ENCODE measurements at places on chromosomes 11 and 22.
A peak's percentile ranks its signal among the peaks of the same experiment; 100 is the strongest.

GRCh38 chr11:121886005-121886734, 229.8 kb downstream of the BLID start:
- DNase-seq = peak; percentile 44

- DNase-seq = peak; percentile 64
Measured at GRCh38 chr11:16117989-16118756, 238.2 kb downstream of the SOX6 start.

DNA sequence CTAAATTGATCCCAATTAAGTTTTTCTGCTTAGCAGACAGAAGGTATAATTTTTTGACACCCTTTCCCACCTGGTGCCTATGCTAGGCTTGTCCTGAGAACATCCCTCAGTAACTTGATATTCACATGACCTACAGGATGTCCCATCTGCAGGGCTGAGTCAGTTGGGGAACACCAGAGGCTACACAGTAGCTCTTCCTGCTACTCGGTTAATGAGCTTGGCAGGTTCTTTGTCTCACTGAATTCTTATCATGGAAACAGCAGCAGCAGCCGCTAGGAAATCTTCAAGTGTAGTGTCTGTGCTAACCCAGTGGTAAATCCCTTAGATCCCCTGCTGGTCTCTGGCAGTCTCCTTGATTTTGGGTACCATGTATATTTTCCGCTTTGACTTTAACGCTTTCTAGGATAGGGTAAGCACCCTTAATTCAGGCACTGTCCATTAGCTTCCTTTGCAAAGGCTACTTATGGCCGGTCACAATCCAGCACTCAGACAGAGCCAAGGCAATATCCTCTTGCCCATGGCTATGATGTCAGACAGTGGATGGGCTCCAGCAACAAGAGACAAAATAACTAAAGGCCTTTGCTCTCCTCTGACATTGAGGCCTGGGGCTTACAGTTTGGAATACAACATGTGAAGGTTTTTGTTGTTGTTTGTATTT, 8.5 kb downstream of the MRPL16 start:
- no peak for DNase-seq

DNA sequence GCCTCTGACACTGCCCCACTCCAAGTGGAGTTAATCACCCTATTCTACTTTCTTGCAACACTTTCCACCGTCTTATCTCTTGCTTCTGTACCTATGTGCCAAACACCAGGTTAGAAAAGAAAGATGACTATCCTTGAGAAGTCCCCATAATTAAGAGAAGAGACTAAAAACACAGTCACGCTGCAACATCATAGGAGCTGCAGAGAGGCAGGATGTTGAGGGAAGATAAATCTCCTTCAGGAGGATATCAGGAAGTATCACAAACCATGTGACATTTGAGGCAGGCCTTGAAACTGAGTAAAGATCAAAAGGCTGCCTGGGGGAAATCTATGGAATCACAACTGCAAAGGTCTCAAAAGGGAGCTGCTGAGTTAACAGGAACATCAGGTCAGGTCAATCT, 24.8 kb downstream of the GAB2 start:
- DNase-seq = no peak

DNA sequence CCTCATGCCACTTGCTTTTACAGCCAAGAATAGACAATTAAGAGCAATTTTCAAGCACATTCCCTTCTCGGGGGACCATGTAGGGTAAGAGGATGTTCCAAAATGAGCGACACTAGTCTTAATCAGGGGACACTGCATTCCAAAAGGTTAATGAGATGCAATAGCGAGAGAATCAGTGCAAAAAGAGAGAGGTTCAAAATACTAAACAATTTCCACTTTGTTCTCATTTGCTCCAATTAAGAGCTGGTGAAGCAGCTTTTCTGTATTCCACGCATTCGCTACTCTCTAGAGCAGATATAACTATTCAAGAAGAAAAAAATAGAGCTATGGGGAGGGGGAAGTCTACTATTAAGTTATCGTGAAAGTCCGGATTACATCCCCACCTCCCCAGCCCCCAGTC, 811 bp downstream of the LRRC4C start:
- DNase-seq = no peak

- DNase-seq = no peak
Measured at GRCh38 chr11:119729951-119730613, 1.1 kb upstream of the NECTIN1 start.

DNA sequence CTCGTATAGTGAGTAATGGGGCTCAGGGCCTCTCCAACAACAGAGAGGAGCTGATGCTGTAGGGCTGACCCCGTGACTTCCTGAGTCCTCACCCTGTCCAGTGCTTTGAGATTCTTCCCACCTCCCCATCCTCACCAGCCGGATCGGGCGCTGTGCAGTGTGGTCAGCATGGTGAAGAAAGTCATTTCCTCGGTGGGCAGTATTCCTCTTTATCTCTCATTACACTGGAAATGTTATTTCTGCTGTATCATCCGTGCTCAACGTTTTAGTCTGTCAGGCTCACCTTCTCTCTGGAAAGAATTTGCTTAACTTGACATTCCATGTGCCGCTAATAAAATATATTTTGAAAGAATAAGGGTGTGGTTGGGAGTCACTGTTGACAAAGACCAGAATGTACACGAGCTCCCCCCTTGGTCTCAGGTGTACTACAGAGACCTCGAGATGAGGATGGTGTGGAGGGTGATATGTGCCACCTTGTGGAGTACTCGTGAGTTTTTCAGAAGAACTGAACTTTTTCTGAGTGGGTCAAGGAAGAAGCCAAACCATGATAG, 25.7 kb upstream of the SCGB1A1 start:
- DNase-seq = no peak

DNA sequence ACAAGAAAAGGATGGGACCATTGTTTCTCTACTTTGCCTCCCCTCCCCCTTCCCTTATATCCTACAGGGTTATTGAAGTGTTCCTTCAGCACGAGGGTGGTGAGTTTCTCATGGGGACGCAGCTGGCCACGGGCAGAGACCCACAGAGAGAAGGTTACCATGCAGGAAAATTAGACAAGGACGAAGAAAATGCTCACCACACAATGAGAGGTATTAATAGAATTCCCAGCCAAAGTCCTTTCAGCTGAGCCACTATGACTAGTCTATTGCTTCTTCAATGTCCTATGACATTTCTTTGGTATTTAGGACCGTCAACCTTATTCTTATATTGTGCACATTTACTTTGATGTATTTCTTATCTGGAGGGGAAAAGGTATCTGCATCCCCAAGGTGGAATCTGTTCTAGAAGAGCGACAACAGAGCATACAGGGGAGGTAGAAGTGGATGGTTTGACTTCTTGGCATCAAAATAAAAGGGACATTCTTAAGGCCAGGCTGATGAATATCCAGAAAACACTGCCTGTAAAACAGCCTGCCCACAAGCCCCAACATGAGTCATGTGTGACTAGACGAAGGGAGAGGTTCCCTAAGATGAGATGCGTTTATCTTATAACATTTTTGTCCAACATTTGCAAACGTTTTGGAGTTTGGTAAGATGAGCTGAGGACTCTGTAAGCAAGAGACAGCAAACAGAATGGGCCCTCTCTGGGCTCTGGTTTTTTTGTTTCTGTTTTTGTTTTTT, 209.8 kb upstream of the NARS2 start:
- DNase-seq = no peak

- DNase-seq = peak; percentile 56
Measured at GRCh38 chr11:83292709-83293456, 6.7 kb upstream of the CCDC90B start.

DNA sequence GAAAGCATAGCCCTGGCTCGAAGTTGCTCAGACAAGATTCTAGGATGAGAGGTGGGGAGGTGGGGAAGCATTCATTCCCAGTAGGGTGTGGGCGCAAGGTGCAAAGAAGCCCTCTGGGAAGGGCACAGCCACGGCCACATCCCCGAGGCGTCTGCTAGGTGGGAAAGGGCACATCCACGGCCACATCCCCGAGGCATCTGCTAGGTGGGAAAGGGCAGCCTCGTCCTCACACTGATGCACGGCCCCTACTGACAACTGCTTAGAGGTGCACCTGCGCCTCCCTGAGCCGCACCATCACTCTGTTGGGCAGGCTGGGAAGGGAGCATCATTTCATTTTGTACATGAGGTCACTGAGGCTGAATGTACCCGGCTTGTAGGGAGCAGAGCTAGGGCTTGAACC, 94.6 kb upstream of the PITPNB start:
- DNase-seq = no peak

- peak; percentile 1 for DNase-seq
Measured at GRCh38 chr22:45441138-45441537, 27.6 kb downstream of the RIBC2 start.

DNA sequence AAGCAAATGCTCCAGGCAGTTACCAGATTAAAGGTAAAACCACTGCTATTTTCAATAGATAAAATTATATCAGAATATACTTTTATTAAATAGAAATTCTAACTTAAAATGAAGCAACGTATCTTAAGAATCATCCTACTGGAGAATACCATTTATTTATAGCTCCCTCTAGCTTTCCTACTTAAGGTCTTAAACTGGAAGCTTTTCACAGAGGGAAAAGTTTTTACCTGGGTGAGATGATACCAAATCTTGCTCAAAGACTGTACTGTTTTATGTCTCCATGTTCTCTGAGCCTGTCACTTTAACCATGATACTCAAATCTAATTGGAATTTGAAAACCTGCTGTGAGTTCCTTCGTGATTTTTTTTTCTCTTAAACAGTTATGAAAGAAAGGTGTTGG, 291.8 kb downstream of the AASDHPPT start:
- no peak for DNase-seq

DNA sequence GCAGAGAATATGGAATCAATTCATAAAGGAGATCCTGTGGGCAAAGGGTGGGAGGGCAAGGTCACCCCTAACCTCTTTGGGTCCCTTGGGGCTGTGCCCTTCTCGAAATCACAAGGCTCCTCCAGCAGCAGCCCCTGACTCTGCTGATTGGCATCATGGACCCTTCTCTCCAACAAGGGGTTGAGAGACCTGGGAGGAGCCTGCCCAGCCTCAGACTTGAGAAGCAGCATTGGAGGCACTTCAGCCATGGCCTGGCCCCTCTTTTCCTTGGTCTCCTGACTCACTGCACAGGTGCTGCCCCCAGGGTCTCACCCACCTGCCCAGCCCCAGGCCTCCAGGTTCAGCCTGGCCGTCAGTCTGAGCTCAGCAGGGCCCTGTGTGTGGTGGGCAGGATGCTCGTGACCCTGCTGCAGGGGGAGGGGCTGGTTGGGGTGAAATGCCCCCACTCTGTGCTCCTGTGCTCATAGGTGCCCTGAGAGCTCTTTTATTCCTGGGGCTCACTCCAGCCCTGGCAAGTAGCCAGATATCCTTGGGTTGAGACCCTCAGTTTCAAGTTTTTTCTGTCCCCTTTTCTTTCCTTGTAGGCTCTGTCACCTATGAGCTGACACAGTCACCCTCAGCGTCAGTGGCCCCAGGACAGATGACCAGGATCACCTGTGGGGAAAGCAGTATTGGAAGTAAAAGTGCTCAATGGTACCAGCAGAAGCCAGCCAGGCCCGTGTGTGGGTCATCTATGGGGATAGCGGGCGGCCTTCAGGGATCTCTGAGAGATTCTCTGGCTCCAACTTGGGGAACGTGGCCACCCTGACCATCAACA, 110.8 kb downstream of the GGTLC2 start:
- DNase-seq = no peak

- DNase-seq = peak; percentile 68
Measured at GRCh38 chr11:62602141-62603071, 741 bp upstream of the MTA2 start.

- no peak for DNase-seq
Measured at GRCh38 chr11:43504316-43504950, 145.7 kb downstream of the TTC17 start.

DNA sequence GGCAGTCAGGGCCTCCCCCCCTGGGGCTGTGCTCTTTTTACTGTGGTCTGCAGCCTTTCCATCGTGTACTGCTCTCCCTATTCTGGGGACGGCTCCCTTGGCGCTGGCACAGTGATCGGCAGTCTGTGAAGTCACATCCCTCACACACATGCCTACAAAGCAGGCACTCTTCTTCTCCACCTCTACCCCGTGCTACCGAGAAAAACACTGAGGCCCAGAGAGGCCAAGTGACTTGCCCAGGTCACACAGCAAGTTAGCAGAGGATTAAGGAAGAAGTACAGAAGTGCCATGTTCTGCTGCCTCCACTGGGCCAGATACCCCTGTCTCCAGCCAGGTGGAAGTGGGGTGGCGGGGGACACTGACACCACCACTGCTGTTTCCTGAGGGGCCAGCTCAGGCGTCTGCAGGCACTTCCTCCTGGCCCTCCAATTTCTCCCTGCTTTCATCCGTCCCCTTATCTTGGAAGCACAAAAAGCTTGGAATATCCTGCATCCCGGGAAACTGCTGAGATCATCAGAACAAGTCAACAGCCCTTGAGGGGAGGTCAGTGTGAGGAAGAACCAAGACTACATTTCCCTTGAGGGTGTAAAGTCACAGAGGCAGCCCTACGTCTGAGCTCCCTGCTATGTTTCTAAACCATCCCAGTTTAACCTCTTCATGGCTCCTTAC, 30.2 kb upstream of the KLHL35 start:
- DNase-seq = no peak

DNA sequence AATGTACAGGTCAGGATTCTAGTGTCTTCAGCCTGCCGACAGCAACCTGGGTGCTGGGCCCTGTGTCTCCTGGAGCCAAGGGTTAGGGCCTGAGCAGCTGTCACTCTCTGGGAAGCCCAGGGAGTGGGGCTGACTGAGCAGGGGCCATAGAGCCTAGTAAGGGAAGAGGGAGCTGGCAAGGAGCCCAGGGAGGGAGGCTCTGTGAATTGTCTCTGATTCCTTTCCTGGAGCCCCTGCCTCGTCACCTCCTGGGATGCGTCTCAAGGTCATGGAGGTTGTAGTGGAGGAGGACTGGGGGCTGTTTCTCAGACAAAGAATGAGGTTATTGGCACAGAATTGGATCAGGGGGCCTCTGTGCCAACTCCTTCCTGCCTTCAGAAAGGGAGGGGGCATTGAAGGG, 11.8 kb downstream of the SOX10 start:
- DNase-seq = no peak

DNA sequence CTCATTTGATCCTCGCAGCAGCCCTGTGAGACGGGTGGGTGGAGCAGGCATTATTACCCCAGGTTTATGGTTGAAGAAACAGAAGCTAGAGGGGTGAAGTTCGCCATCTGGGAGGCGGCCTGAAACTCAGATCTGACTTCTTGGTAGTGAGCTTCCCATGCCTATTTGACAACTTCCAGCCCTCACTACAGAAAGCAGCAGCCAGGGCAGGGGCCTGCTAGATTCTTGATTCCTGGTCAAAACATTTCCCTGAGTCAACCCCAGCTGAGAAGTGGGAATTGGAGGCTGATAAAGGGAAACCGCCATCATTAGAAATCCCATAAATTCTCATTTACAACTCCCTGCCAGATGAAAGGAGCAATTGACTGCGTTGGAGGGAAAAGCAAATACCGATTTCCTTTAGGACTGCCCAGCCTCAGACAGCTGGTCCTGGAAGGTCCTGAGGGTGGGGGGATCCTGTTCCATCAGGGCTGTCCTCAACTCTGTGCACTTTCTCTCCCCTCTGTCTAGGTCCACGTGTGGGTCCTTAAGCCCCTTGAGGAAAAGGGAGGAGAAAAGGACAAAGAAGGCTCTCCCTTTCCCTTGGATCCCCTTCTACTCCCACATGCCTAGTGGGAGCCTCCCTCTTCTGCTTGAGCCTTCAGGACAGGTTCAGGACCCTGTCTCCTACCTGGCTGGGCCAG, 10.2 kb upstream of the NECTIN1 start:
- DNase-seq = no peak

- no peak for DNase-seq
Measured at GRCh38 chr11:72114570-72114969, 2.1 kb upstream of the ANAPC15 start.

Measured in NCI-H1105 (cell line).